ENCODE measurements at places on chromosomes 16 and 17.

DNA sequence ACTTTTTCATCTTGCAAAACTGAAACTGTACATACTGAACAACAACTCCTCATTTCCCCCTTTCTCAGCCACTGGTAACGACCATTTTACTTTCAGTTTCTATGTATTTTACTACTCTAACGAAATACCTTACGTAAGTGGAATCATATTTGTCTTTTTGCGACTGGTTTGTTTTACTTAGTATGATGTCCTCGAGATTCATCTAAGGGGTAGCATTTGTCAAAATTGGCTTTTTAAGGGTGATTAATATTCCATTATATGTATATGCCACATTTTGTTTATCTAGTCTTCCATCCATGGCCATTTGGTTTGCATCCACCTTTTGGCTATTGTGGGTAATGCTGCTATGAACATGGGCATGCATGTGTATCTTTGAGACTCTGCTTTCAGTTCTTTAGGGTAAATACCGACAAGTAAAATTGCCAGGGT, 10.4 kb downstream of the KPNB1 start:
- DNase-seq: no peak

GRCh38 chr17:62692159-62692651, 64.7 kb downstream of the MRC2 start:
- DNase-seq: no peak

DNA sequence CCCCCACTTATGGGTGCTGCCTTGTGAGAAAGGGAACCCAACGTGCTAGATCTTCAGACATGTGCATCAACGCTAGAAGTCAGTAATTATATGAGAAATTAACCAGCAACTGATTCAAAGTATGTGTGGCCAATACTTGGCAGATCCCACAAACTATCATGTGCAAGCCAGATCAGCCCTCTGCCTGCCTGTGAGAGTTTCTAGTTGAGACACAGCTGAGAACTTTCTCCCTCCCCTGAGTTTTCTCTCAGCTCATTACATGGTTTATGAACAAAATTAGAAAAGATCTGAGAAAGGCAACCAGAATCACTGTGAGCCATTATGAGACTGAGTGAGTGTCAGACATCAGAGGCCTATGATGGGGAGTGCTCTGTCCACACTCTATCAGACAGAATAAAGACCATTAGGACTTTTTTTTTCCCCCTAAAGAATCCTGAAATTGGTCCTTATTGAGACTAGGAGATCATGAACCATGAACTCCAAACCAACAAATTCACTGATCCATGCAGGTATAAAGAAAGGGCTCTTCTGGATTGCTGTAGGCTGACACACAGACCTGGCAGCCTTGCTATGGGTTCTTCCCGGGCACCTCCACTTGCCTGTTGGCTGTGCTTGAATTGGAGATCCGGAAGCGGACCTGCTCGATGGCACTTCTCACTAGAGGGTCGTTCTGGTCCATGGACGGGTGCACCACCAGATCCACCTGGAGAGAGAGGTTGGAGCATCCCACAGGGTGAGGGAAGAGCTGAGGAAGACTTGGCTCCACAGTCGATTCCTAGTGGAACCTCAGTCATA, 51.5 kb downstream of the GTF3C1 start:
- no peak for DNase-seq

GRCh38 chr17:35981908-35982330, 622 bp upstream of the CCL16 start:
- no peak for DNase-seq
